ENCODE measurements at places on chromosomes 6 and 20.

- DNase-seq = no peak
Observed at GRCh38 chr6:18390476-18390875, 3.3 kb downstream of the RNF144B start.

DNA sequence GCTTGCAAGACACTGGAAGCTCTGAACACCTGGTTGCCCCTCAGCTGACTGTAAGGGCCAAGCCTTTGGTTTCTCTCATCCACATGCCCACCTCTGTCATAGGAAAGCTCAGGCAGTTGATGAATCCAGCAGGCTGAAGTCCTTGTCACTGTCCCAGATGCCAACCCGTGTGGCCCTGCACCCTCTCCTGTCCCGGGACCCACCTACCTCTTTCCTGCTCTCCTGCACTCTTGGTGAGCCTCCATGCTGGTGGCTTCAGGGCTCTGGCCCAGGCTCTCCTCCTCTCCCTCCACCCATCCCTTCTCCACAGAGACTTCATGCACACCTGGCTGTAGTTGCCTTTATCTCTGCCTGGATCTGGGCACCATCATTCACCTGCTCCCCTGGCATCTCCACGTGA lies 4.0 kb upstream of the GID8 start:
- DNase-seq = no peak

DNA sequence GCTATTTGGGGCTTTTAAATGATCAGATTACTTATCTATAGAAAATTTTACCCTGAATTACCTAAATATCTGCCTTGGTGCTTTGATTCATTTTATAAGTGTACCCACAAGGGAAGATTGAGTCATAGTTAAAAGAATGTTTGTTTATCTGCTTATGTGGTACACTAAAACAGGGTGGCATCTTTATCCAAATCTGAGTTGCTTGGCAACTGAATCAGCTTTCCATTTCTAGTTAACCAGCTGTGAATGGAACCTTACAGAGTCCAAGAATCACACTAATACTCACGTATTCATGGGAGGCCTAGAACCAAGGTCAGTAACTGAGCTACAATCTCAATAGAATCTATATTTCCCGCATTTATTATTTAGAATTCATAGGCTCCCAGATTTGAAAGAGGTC lies 44.0 kb upstream of the CAP2 start:
- no peak for DNase-seq

GRCh38 chr20:31870726-31871617 lies 538 bp downstream of the TTLL9 start:
- no peak for DNase-seq

DNA sequence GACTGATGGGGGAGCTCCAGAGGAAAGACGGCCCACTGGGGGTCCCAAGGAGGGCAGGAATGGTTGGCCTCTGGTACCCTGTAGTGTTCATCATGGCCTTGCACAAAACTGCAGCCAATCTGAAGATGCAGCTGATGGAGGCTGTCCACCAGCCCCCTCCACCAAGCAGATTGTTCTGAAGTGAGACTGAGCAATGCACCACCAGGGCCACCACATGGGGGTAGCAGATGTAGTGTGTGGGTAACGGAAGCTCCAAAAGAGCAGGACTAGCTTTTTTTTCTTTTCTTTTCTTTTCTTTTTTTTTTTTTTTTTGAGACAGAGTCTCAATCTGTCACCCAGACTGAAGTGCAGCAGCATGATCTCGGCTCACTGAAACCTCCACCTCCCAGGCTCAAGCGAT lies 181.0 kb upstream of the MYLIP start:
- no peak for DNase-seq

GRCh38 chr20:17421493-17421892 lies 109.7 kb downstream of the BFSP1 start:
- no peak for DNase-seq

DNA sequence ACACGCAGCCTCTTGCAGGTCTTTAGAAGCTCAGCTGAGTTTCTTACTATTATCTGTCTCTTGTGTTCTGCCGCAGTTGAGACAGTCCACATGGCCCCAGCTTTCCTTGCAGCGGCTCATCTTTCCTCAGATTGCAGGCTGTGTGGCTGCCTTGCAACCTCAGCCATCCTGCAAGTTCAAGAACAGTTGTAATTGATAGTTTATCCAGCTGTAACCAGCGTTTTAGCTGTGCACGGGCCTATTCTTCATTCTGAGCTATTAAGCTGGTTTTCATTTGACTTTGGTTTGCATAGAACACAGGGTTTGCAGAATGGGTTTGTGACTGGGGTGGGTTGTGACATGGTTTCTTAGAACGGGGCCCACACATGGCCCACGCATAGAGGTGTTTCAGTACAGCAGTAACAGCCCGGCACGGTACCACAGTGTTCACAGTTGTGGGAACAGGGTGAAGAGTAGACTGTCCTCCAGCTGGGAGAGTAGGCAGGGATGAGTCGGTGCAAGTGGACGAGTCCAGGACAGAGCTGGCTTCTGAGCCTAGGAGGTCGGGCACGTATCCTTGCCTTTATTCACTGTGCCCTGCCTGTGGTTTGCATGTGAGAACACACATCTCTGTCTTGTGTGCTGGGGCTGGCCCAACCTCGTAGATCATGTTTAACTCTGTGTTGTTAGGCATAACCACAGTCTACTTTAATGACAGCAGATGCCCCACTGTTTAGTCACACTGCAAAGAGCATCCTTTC lies 89.2 kb downstream of the RPP40 start:
- no peak for DNase-seq

DNA sequence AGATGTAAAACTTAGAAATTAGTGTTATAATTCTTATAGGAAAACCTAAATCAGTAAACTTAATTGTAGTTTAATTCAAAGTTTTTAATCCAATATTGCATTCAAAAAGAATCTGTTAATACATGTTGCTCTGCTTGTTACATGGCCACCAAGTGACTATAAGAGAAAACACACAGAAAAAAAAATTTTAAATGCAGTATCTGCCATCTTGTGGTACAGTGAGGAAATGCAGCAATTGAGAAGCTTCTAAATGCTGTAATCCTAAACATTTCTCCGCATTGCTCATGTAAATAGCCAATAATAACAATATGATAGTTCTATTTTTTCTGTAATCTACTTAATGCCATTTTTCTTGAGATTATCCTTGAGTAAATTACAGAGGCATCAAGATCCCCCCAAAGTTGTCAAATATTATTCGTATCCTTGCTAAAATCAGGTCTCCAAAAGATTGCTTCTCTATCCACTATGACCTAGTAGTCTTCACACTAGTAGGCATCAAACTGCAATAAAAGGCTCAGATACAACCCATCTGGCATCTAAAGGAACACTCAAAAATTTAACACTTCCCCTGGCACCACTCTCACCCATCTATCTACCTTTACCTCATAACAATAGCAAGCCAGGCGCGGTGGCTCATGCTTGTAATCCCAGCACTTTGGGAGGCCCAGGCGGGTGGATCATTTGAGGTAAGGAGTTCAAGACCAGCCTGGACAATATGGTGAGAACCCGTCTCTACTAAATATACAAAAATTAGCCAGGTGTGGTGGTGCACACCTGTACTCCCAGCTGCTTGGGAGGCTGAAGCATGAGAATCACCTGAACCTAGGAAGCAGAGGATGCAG lies 34.6 kb downstream of the HDAC2 start:
- no peak for DNase-seq

- no peak for DNase-seq
Observed at GRCh38 chr6:28634761-28635546, 109.3 kb downstream of the GPX5 start.

DNA sequence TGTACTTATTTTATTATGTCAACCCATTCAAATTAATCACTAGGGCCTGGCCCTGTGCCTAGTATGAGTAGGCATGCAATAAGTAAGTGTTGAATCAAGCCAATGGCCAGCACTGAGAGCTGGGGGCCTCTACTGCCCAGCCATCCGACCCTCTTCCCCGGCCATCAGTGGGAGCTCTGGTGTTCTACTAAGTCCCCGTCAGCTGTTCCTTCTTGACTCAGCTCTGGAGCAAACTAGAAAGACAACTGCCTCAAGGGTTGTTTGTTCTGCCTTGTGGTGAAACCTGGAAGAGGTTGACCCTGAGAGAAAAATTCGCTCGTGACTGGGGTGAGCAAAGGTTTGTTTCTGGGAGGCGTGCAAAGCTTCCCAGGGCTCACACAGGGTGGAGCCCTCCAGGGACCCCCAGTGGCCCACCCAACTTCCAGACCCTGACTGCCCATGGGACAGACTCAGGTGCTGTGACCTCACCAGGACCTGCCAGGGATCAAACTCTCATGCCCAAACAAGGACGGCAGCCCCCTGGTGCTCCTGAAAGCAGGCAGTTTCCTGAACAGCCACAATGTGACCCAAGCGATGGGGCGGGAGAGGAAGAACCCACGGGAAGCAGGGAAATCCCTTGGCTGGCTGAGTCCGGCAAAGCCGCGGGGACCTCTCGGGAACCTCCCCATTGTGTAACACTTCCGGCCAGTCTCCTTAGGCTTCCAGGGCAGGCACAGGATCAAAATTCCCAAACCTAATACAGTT lies 50.4 kb downstream of the BANF2 start:
- DNase-seq = no peak

DNA sequence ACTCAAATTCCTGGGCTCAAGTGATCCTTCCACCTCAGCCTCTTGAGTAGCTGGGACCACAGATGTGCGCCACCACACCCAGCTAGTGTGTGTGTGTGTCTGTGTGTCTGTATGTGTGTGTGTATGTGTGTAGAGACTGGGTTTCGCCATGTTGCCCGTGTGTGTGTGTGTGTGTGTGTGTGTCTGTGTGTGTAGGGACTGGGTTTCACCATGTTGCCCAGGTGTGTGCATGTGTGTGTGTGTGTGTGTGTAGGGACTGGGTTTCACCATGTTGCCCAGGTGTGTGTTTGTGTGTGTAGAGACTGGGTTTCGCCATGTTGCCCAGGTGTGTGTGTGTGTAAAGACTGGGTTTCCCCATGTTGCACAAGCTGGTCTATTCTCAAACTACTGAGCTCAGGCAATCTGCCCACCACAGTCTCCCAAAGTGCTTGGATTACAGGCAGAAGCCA lies 28.3 kb downstream of the CDK5RAP1 start:
- no peak for DNase-seq

DNA sequence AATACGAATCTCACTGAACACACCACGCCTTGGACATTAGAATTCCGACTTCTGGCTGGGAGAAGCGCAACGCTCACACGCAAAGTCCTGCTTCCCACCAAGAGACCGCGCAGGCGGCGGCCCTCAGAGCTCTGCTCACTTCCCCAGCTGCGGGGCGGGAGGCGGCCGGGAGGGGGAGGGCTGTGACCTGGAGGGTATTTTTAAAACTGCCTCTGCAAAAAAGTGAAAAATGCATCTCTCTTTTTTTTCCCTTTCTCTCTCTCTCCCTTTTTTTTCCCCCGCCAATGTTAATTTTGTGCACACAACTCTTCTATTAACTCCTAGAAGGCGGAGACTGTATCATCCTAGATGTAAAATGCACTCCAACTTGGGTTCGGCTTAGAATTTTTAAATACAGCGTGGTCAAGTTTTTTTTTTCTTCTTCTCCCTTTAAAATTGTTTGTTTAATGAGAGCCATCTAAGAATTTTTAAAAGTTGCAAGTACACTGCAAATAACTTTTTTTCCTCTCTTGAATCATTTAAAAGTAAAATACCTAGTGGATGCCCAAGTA lies 66.4 kb downstream of the STX11 start:
- no peak for DNase-seq

DNA sequence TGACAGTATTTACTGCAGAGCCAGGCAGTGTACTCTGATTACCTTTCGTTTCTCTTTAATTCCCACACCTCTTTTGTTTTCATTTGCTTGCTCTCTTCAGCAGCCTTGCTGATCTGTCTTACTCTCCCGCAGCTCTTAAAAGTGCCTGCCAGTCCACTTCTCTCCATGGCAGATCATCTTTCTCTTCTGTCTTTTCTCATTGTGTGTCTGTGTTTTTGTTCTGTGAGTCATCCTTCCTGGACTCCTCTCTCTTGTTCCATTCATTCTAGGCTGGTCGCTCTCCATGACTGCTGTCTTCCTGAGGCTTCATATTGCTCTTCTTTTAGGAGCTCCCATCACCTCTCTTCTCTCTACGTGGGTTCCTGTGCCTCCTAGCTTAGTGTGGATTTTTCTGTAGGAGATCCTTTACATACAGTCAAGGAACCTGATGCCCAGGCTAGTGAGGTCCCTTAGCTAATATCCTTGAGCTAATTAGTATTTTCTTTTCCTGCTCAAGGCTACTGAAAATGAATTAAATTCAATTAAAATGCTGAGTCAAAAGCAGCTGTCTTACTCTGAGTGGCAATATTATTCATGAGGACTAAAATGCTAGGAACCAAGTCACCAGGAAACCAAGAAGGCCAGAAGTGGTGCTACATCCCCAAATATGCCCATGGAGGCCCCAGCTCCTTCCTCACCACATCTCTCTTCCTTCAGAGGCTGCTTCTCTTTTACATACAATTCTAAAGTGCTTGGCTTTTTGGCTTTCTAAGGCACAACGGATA lies 86.1 kb downstream of the SLX4IP start:
- DNase-seq = no peak

DNA sequence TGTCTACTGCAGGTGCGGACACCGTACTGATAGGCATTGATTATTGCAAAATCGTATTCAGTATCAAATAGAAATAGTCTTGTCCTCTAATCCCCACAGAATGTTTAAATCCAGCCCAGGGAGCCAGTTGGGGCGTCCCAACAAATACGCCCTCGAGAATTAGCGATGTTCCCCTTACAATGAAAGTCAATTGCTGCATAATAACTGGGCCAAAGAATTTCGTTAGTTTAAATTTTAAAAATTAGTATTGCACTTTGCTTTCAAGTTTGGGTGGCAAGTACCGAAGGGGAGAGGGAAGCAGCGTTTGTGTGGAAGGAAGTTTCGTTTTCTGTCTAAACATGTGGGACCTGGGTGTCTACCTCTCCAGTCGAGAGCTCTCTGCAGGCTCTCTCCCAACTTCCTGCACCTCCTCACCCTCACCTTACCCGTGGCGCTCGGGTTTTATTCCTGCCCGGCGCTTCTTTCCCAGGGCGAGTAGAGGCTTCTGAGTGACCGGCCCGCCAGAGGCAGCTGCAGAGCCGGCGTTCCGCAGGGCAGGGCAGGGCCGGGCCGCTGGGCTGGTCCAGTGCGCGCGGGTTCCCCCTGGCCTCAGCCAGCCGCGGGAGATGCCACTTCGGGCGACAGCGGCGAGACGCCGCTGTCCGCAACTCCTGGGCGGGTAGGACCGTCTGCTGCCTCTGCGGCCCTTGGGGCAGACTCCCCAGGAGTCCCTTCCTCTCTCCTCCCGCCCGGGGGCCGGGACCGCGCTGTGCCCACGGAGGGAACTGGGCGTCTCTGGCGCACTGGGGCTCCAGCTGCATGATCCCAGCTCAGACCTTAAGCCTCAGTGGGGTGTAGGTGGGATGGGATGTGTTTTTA lies 862 bp upstream of the TFAP2C start:
- no peak for DNase-seq

GRCh38 chr6:98945311-98946115 lies 2.2 kb downstream of the FBXL4 start:
- no peak for DNase-seq

GRCh38 chr6:37048851-37049757 lies 43.6 kb downstream of the FGD2 start:
- DNase-seq = no peak

DNA sequence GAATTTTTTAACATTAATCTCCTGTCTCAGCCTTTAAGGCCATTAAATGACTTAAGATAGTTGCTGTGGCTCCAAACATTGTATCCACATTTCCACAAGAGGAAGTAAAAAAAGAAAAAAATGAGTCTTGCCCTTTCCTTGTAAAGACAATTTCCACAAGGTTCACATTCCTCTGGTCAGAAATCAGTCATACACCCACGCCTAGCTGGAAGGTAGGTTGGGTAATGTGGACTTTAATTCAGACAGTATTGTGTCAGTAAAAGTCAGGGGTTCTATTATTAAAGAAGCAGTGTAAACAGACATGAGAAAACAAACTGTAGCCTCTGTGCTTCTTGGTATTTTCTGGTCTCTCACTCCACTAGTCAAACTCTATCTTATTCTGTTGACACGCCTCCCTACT lies 682.0 kb downstream of the GRIK2 start:
- DNase-seq = no peak

GRCh38 chr6:34544776-34545471 lies 11.2 kb downstream of the SPDEF start:
- no peak for DNase-seq

All from left renal pelvis (tissue), 4 donors.